Naive B cell (primary cell): ENCODE measurements at places on chromosomes 5 and 9. TPM values are rescaled to one million over a fixed set of nuclear protein-coding genes. Genes with fewer than 3 reads are reported as not detected.

The ZNF883 gene
- 0.60 TPM for polyA plus RNA-seq

The SLC23A1 gene
- polyA plus RNA-seq = 0.13 TPM

The CDO1 gene
- polyA plus RNA-seq = not detected

The DDX4 gene
- not detected for polyA plus RNA-seq
